Mononuclear cell (primary cell): ENCODE measurements at places on chromosomes 2 and 18. TPM values are rescaled to one million over a fixed set of nuclear protein-coding genes. Genes with fewer than 3 reads are reported as not detected.

The ASIC4 gene
- total RNA-seq: not detected

The RAB17 gene
- 0.10 TPM for total RNA-seq

The UGT1A8 gene
- not detected for total RNA-seq

The FOXD4L1 gene
- 0.10 TPM for total RNA-seq

The ANKRD30BL gene
- total RNA-seq: not detected

The CAPN13 gene
- under 0.01 TPM for total RNA-seq

The CXCR4 gene
- total RNA-seq: 1,915 TPM

The LIMS4 gene
- 0.10 TPM for total RNA-seq

The GALNT1 gene
- 50.4 TPM for total RNA-seq

The CERKL gene
- 0.21 TPM for total RNA-seq

The INHBB gene
- total RNA-seq: 0.10 TPM

The QPCT gene
- total RNA-seq: 49.5 TPM

The GKN1 gene
- total RNA-seq: 0.31 TPM

The EVX2 gene
- not detected for total RNA-seq

The TFPI gene
- total RNA-seq: 6.9 TPM
